Panc1 (cell line): ENCODE measurements at places on chromosomes 11 and 22. TPM values are rescaled to one million over a fixed set of nuclear protein-coding genes. Genes with fewer than 3 reads are reported as not detected.

DNA sequence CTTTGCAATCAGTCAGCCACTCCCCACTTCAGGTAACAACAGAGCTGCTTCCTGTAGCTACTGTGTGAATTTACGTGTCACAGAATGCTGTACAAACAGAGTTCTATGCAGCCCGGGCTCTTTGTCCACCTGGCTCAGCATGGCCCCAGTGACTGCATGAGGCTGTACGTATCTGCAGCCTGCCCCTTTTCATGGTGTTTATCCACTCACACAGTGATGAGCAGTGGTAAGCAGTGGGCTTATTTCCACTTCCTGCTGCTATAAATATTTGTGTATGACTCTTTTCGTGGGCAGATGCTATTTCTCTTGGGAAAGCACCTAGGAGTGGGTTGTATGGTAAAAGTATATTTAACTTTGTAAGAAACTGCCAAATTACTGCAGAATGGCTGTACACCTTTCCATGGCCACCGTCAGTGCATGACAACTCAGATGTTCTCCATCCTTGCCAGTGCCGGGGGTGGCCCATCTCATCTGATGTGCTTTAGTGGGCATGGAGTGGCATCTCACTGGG is 43.3 kb downstream of the MYEOV start:
- H3K36me3 ChIP-seq, result no peaks in the 10 kb centered on the region
- H3K27me3 ChIP-seq, result no peaks in the 10 kb centered on the region
- DNase-seq, result no peak
- H3K27ac ChIP-seq, result peak overlapping the region; percentile 51
- H3K4me1 ChIP-seq, result peaks cover 45% of the 10 kb centered on the region

DNA sequence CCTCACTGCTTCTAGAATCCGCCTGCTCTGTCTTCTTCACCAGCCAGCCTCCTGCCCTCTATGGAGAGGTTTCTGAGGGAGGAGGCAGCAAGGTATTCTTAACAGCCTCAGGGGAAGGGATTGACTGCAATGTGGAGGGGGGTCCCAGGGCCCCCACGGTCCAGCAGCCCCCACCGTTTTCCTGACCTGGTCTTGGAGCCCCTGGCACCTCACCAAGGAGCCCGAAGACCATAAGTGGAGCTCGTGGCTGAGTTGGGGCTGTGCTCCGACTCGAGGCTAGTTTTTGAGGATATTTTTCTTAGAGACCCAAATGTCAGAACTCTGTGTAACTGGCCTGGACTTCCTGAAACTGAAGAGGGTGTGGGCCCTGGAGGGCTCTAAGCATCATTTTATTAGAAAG is 590.0 kb downstream of the BRD1 start:
- H3K4me1 ChIP-seq, result no peaks in the 10 kb centered on the region
- no peak overlapping the region for H3K4me3 ChIP-seq
- H3K36me3 ChIP-seq, result no peaks in the 10 kb centered on the region
- no peak for DNase-seq
- no peaks in the 10 kb centered on the region for H3K27me3 ChIP-seq

- H3K27me3 ChIP-seq, result no peaks in the 10 kb centered on the region
- no peaks in the 10 kb centered on the region; the same call in 1 of the 2 replicates for H3K4me1 ChIP-seq
- H3K4me3 ChIP-seq, result no peak overlapping the region
- no peak for DNase-seq
These were observed 8.6 kb upstream of the POLDIP3 start for GRCh38 chr22:42623301-42623751.

GRCh38 chr11:102603091-102603490 is 22.0 kb downstream of the MMP20 start:
- DNase-seq, result no peak
- peak overlapping the region; percentile 93 for H3K27ac ChIP-seq
- no peak overlapping the region for H3K4me3 ChIP-seq
- peaks cover 53% of the 10 kb centered on the region for H3K4me1 ChIP-seq
- no peaks in the 10 kb centered on the region for H3K27me3 ChIP-seq
- H3K36me3 ChIP-seq, result no peaks in the 10 kb centered on the region

DNA sequence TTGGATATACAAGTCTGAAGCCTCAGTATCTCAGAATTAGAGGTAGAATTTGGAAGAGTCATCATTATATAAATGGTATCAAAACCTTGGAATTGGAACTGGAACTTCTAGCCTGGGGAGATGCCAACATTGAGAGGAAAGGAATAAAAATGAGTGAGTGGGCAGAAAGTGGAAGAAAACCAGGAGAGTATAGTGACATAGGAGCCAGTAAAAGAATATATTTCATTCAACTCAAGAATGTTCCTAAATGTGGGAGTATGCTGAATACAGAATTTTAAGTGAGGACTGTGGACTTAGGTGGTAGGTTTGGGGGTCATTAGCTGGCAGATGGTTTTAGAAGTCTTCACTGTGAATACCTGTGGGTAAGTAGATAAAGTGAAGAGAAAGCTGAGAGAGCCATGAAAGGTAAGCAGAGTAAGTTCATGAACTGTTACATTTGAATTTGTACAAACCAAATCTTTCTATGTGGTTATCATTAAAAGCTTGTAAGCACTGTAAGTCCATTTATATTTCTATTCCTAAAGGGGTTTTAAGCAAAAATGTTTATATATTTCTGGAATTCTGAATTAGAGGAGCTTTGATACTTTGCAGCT is 60.2 kb downstream of the PDHX start:
- peak overlapping the region; percentile 100 for H3K27ac ChIP-seq
- peaks cover 46% of the 10 kb centered on the region for H3K4me1 ChIP-seq
- H3K27me3 ChIP-seq, result no peaks in the 10 kb centered on the region
- DNase-seq, result no peak
- H3K36me3 ChIP-seq, result peaks cover 7% of the 10 kb centered on the region
- no peak overlapping the region for H3K4me3 ChIP-seq

DNA sequence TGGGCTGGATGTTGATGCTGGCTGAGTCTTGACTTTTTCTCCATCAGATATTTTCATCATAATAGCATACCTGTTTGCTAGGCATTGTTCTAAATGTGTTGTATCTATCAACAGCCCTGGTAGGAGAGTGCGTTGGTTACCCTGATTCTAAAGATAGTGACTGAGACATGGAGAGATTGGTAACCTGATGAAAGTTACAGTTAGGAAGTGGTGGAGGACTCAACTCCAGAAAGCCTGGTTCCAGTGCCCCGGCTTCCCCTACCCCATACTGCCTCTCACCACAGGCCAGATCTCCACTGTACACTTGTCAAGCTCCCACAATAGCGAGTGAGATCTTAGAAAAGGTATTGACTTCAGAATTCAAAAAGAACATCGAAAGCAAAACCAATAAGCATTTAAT is 22.8 kb upstream of the RELT start:
- DNase-seq, result no peak
- H3K4me1 ChIP-seq, result peaks cover 3% of the 10 kb centered on the region; the same call in 1 of the 2 replicates
- H3K36me3 ChIP-seq, result no peaks in the 10 kb centered on the region

- no peaks in the 10 kb centered on the region for H3K36me3 ChIP-seq
- H3K27me3 ChIP-seq, result no peaks in the 10 kb centered on the region
- H3K4me1 ChIP-seq, result peaks cover 12% of the 10 kb centered on the region; the same call in 1 of the 2 replicates
- H3K4me3 ChIP-seq, result no peak overlapping the region
- peak; percentile 64 for DNase-seq
- no peak overlapping the region for H3K27ac ChIP-seq
These were observed 32.3 kb downstream of the ARVCF start for GRCh38 chr22:19984201-19984753.

DNA sequence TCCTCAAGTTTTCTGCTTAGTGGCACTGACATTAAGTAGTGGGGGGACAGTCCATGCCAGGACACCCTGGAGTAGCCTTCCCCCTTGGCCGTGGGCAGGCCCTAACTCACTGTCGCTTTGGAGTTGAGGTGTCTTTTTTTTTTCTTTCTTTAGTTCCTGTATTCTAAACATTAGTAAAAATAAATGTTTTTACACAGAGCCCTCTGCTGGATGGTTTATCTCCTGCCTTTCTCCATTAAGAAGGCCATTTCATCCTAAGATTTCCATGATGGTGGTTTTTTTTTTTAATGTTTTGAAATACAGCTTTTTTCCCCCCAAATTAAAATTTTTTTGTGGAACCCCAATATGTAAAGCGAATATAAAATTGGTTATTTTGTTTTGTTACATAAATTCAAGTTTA is 1.8 kb upstream of the TIGD3 start:
- no peak overlapping the region for H3K4me3 ChIP-seq
- peaks cover 5% of the 10 kb centered on the region; the same call in 1 of the 2 replicates for H3K4me1 ChIP-seq
- H3K27me3 ChIP-seq, result no peaks in the 10 kb centered on the region

GRCh38 chr11:13638422-13638821 is 30.0 kb upstream of the FAR1 start:
- H3K4me3 ChIP-seq, result no peak overlapping the region
- H3K27ac ChIP-seq, result no peak overlapping the region
- DNase-seq, result no peak
- H3K27me3 ChIP-seq, result peaks cover 14% of the 10 kb centered on the region
- H3K36me3 ChIP-seq, result no peaks in the 10 kb centered on the region

DNA sequence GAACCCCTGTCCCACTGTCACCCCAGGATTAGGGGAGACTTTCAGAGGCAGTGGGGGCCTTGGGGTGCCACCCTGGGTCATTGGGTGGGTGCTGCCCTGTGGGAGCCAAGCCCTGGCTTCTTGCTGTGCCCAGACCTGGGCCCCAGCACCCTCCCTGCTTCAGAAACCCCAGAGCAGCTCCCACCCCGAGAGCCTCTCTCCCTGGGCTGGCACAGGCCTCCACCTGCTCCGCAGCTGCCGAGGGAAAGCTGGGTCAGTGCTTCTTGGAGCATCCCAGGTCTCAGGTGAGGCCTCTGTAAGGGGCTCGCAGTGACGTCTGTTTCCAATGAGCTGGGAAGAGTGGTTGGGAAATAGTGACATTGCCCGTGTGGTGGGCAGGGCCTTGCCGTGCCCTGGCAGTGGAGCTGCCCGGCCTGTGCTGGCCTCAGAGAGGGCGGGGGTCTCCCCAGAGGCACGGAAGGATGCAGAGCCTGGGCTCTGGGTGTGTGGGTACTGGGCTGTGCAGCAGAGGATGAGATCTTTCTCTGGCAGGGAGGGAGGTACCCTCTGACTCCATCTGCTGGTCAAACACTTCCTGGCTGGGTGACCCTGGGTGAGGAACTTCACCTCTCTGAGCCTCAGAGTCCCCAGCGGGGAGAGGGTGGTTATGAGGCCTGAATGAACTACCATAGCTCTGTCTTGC is 23.0 kb downstream of the C22orf23 start:
- H3K4me3 ChIP-seq, result no peak overlapping the region
- H3K36me3 ChIP-seq, result no peaks in the 10 kb centered on the region
- DNase-seq, result no peak
- peaks cover 11% of the 10 kb centered on the region for H3K4me1 ChIP-seq

DNA sequence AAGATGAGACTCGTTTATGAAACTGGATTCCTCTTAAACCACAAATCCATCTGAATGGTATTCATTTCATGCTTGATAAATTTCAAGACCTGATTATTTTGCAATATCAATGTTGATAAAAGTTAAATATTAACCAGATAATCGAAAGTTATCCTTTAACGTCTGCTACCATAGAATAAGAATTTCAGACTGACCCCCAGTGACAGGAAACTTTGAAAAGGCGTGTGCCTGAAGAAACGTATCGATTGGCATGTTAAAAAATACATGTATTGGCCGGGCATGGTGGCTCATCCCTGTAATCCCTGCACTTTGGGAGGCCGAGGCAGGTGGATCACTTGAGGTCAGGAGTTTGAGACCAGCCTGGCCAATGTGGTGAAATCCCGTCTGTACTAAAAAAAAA is 13.9 kb downstream of the SCGB1A1 start:
- H3K27me3 ChIP-seq, result no peaks in the 10 kb centered on the region
- H3K27ac ChIP-seq, result peak overlapping the region; percentile 98
- peaks cover 60% of the 10 kb centered on the region for H3K4me1 ChIP-seq
- no peak overlapping the region for H3K4me3 ChIP-seq

- H3K27me3 ChIP-seq, result no peaks in the 10 kb centered on the region
- H3K4me1 ChIP-seq, result peaks cover 47% of the 10 kb centered on the region
- no peaks in the 10 kb centered on the region; the same call in 1 of the 2 replicates for H3K36me3 ChIP-seq
- H3K27ac ChIP-seq, result peak overlapping the region; percentile 88
These were observed 4.6 kb downstream of the CARD10 start for GRCh38 chr22:37514526-37515051.

DNA sequence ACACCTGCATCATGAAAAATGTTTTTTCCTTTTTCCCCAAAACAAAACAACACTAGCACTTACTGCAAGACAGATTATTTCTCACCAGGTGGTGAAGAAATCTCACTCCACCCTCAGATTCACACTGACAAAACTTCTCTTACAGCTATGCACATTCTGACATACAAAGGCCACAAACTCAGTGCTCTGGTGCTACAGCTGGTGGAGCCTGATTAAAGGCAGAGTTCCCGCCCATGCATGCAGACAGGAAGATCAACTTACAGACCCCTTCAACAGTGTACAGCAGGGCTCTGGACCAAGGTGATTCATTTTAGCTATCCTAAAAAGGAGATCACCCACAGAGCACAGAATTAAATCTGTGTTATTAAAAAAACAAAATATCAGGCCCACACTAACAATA is 112.6 kb downstream of the CADM1 start:
- DNase-seq, result no peak
- H3K27me3 ChIP-seq, result no peaks in the 10 kb centered on the region
- no peaks in the 10 kb centered on the region for H3K36me3 ChIP-seq
- no peak overlapping the region for H3K4me3 ChIP-seq
- H3K4me1 ChIP-seq, result no peaks in the 10 kb centered on the region

DNA sequence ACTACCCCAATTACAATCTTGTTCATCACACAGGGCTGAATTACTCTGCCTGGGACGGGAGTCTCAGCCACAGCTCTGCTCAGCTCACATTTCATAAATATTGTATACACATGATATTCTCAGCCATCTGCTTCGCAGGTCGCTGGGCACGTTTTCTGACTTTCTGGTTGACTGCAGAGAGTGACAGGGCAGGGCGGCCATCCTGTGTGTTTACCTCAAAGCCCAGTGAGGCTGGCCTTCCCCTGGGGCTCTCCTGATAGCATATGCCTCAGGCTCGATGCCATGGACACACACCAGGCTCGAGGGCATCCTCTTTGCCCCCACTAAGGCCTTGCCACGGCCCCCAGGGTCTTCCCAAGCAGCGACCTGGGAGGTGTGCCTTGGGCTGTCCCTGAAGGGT is 345.0 kb downstream of the CADM1 start:
- H3K27ac ChIP-seq, result no peak overlapping the region
- no peak for DNase-seq
- H3K4me1 ChIP-seq, result no peaks in the 10 kb centered on the region
- no peak overlapping the region for H3K4me3 ChIP-seq
- no peaks in the 10 kb centered on the region; the same call in 1 of the 2 replicates for H3K27me3 ChIP-seq

DNA sequence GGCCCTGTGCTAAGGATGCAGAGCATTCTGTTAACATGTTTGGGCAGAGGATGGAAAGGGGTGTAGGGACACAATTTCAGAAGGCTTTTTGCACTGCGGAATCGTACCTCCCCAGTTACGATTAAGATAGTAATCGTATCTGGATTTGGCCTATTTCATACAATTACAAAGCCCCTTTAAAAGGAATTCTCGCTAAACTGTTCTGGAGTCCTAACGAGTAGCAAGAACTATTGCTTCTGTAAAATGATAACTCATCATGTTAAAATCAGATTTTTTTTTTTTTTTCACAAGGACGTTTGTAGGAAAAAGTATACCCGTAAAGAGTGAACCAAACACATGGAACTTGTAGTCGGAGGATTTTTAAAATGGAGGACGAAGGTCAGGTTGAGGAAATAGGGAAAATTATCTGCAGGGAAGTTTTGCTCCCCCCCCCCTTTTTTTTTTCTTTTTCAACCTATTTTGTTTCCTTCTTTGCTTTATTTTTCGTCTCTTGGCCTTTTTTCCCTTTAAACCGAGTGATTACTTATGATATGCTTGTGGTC is 934 bp downstream of the HSD17B12 start:
- peaks cover 4% of the 10 kb centered on the region for H3K36me3 ChIP-seq
- H3K4me1 ChIP-seq, result no peaks in the 10 kb centered on the region
- H3K4me3 ChIP-seq, result peak overlapping the region; percentile 92
- no peaks in the 10 kb centered on the region for H3K27me3 ChIP-seq
- DNase-seq, result no peak

Gene MYO18B
- not detected for total RNA-seq

Gene SPON1
- 0.10 TPM for total RNA-seq

Gene KLHDC7B
- 1.8 TPM for total RNA-seq

Gene LDHAL6A
- total RNA-seq, result not detected

Gene POLR2L
- 673 TPM for total RNA-seq

Gene APOBEC3H
- not detected for total RNA-seq
